ENCODE measurements at places on chromosomes 3 and 15.

- no peak for DNase-seq
Observed at GRCh38 chr15:70121624-70122302, 24.0 kb upstream of the TLE3 start.

GRCh38 chr3:184320104-184320445 is 5.7 kb downstream of the EIF4G1 start:
- DNase-seq, result peak; percentile 51

GRCh38 chr3:55180936-55181535 is 253.2 kb upstream of the LRTM1 start:
- DNase-seq, result peak; percentile 8

GRCh38 chr15:57301307-57301706 is 75.0 kb upstream of the CGNL1 start:
- no peak for DNase-seq

DNA sequence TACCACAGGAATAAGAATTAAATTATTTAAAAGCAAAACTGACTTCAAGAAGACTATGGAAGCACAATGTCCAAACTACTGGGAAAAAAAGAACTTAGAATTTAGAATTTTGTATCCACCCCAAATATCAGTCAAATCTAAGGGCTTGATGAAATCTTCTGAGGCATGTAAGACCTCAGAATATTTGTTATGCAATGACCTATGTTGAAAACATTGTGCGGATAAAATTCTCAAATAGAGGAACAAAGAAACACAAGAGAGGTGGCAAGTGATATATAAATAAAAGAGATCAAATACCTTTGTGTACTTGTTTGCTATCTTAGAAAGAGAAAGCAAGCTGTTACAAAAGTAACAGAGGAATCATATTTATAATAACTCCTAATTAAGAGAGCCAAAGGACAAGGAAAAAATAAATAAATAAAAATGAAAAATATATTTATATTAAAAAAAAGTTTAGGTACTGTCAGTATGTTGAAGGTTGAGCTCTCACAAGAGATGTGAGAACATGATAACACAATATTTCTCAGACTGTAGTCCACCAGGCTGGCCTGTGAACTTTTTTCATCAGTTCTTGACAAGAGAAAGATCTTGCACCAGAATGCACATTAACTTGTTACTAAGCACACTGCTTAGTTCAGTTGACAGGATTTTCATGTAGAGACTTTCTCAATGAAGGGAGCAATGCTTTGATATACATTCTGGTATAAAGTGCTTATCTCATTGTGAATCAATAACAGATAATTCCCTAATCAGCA is 50.0 kb downstream of the CPA3 start:
- no peak for DNase-seq
